Activated naive CD8-positive, alpha-beta T cell treated with anti-CD3 and anti-CD28 coated beads, Interleukin-2, amount 50 U/mL, for 24 hours (primary cell): ENCODE measurements at places on chromosomes 2 and 18.

GRCh38 chr2:17643031-17643615 lies 102.6 kb downstream of the VSNL1 start:
- peaks cover 10% of the 10 kb centered on the region for H3K4me1 ChIP-seq
- DNase-seq: no peak
- no peak overlapping the region for H3K27ac ChIP-seq
- H3K4me3 ChIP-seq: no peak overlapping the region
- no peaks in the 10 kb centered on the region for H3K36me3 ChIP-seq

GRCh38 chr18:34710458-34710914 lies 388 bp downstream of the DTNA start:
- H3K4me1 ChIP-seq: no peaks in the 10 kb centered on the region
- no peak overlapping the region for H3K27ac ChIP-seq
- H3K4me3 ChIP-seq: no peak overlapping the region
- H3K36me3 ChIP-seq: no peaks in the 10 kb centered on the region

GRCh38 chr2:199543606-199544172 lies 86.0 kb upstream of the SATB2 start:
- H3K4me1 ChIP-seq: no peaks in the 10 kb centered on the region
- no peak overlapping the region for H3K27ac ChIP-seq
- peaks cover 2% of the 10 kb centered on the region for H3K27me3 ChIP-seq
- no peak for DNase-seq
- no peaks in the 10 kb centered on the region for H3K36me3 ChIP-seq

GRCh38 chr18:24734058-24734457 lies 273.6 kb downstream of the HRH4 start:
- no peak for DNase-seq
- H3K4me3 ChIP-seq: no peak overlapping the region
- H3K36me3 ChIP-seq: no peaks in the 10 kb centered on the region

GRCh38 chr2:99481941-99482340 lies 7.9 kb downstream of the REV1 start:
- H3K36me3 ChIP-seq: peaks cover 24% of the 10 kb centered on the region
- H3K4me3 ChIP-seq: no peak overlapping the region
- no peaks in the 10 kb centered on the region for H3K27me3 ChIP-seq
- no peak for DNase-seq
- peaks cover 71% of the 10 kb centered on the region for H3K4me1 ChIP-seq
- H3K27ac ChIP-seq: no peak overlapping the region

GRCh38 chr18:62778976-62779869 lies 63.9 kb downstream of the PHLPP1 start:
- H3K36me3 ChIP-seq: no peaks in the 10 kb centered on the region
- peak overlapping the region; percentile 89 for H3K27ac ChIP-seq
